ENCODE measurements at places on chromosomes 12 and 14.

GRCh38 chr12:54535474-54535873, 13.9 kb upstream of the PDE1B start:
- no peak for DNase-seq

- DNase-seq = no peak
These were observed 391.9 kb upstream of the ATP2B1 start for GRCh38 chr12:90100579-90100978.

DNA sequence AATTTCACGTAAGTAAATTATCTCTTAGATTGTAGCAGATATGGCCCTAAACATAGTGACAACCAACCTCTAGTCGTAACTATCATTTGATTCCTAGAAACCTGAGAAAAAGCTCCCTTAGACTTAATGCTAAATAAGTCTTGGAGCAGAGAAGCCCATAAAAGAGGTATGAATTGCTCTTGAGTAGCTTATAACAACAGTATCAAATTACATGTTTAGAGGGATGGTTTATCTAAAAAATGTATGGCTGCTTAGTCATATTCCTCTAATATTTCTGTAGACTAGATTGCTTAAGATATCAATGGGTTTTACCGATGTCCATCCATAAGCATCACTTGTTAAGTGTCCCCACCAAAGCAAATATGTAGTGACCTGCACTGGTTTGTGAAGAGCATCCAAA, 259.7 kb downstream of the NELL2 start:
- DNase-seq = no peak

DNA sequence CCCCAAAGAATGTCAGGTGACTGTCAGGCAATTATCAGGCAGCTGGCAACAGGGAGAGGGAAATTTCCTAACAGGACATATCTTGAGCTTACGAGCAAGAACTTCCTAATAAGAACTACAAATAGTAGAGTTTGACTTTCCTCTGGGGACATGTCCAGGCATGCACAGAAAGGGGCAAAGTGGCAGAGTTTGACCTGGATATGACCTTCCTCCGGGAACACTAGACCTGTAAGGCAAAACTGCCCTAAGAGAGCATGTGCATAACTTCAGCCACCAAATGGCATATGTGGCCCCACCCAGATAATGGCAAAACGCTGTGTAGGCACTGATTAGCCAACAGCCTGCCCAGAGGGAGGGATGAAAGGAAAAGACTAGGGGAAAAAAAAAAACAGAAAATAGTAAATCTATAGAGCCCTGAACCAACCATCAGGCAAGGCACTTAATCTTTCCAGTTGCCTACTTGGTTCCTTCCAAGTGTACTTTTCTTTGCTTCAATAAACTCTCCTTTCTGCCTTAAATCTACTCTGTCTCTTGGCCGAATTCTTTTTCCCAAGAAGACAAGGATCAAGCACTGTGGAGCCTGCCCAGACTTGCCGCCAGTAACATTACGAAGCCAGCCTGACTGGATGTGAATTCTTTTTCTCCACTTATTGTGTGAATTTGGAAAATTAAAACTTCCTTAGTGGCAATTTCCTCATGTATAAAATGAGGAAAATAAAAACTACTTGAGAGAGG, 164.1 kb downstream of the SPTSSA start:
- no peak for DNase-seq

GRCh38 chr14:56122301-56122700, 4.1 kb downstream of the PELI2 start:
- no peak for DNase-seq

DNA sequence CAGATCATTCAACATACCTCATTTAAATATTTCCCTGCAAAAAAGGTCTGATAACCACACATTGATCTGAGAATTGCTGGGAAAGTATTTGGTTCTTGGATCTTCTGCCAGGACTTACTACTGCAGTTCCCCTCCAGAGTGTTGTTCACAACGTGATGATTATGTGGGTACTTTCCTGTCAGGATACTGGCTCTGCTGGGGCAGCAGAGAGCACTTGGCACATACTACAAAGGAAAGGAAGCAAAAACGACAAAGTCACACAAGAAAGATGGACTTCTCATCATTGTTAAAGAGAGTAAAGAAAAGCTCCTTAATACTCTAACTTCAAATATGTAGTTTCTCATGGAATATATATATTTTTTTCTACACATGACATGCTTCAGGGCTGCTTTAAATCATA, 11.5 kb downstream of the GNS start:
- DNase-seq = no peak

- no peak for DNase-seq
These were observed 48.7 kb downstream of the SCARB1 start for GRCh38 chr12:124814741-124815613.

GRCh38 chr12:21384261-21384660, 11.6 kb downstream of the IAPP start:
- no peak for DNase-seq

GRCh38 chr12:51666696-51667095, 75.7 kb downstream of the SCN8A start:
- no peak for DNase-seq

- DNase-seq = peak; percentile 14
These were observed 43.3 kb downstream of the GALNT8 start for GRCh38 chr12:4763549-4763948.

GRCh38 chr12:110993434-110993833, 73.1 kb upstream of the MYL2 start:
- DNase-seq = no peak

GRCh38 chr14:74508292-74508731, 14.7 kb downstream of the ISCA2 start:
- no peak for DNase-seq

GRCh38 chr14:29857551-29857950, 70.1 kb downstream of the PRKD1 start:
- no peak for DNase-seq

DNA sequence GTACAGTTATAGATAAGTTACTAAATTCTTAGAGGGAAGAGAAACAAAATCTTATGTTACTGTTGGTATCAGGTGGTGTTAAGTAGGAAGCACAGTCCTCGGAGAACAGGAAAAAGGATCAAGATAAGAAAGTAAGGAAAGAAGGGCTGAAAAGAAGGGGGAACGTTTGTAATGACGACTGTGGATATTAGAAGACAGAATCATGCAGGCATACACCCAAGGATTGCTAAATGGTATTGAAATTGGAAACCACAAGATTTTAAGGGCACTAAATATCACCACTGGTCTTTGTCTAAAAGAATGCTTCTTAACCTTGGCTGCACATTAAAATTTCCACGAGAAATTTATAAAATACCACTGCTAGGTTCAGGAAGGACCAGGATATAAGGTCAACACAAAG, 34.1 kb upstream of the ERGIC2 start:
- no peak for DNase-seq

DNA sequence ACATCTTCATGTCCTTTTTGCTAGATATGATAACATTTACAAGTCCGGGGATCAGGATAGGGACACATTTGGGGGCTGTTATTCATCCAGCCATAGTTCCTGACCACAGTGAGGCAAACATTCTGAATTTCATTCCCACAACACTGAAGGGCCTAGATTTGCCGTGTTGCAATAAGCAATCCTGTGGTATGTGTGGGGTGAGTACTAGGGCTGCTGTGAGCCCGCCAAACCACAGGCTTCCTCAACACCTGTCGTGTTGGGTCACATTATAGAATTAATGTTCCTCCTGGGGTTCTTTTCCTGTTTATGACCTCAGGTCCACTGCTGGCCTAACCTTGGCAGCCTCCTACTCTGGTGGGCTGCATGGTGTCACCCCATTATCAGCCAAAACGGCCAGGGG, 119.2 kb downstream of the TBC1D30 start:
- DNase-seq = peak; percentile 1

GRCh38 chr12:49422114-49422513, 54.9 kb downstream of the SPATS2 start:
- DNase-seq = no peak

- DNase-seq = peak; percentile 22
These were observed 1.3 kb downstream of the ARID4A start for GRCh38 chr14:58299401-58300330.

- DNase-seq = no peak
These were observed 731.4 kb downstream of the GALC start for GRCh38 chr14:87261621-87262020.

GRCh38 chr12:43737646-43738045, 20.9 kb downstream of the PUS7L start:
- peak; percentile 78 for DNase-seq

DNA sequence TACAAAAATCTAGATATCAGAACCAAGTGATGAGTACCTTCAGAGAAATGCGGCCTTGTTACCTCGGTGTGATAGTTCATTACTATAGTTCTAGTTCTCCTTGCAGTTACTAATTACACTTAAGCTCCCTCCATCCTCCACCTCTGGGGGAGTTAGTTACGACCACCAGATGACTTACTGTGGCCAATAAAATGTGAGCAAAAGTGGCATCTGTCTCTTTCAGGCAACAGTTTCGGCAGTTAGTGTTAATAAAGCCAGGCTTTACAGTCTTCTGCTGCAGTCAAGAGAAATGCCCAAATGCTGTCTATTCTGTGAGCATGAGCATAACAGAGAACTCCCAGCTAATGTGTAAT, 6.0 kb downstream of the TXNDC16 start:
- DNase-seq = no peak

DNA sequence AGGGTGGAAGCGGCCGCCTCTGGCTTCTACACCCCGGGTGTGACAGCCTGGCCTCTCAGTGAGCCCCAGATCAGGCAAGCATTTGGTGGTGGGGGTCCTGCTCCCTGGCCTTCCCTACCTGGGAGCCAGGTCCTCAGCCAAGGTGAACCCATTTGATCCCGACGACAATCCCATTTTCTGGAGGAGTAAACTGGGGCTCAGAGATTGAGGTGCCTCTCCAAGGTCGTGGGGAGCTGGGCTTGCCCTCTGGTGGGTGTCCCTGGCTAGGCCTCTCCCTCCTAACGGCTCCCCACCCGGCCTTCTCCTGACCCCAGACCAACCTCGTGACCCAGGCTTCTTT, 2.7 kb upstream of the EXOC3L4 start:
- DNase-seq = no peak

DNA sequence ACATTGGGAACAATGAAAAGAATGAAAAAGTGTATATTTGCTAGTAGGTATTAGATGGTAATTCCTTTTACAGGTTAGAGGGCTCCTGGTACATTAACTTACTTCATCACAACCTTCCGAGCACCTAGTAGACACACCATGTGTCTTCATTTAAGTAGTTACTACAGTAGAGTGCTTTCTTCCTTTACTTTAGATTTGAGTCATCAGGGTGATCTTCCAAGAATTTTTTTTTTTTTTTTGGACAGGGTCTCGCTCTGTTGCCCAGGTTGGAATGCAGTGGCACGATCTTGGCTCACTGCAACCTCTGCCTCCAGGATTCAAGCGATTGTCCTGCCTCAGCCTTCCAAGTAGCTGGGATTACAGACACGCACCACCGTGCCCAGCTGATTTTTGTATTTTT, 79.7 kb upstream of the TRAF3 start:
- DNase-seq = no peak

GRCh38 chr12:97452230-97452629, 10.4 kb upstream of the RMST start:
- no peak for DNase-seq

GRCh38 chr12:8655421-8655820, 7.2 kb downstream of the MFAP5 start:
- no peak for DNase-seq

- no peak for DNase-seq
These were observed 27.7 kb downstream of the JKAMP start for GRCh38 chr14:59511916-59512575.

DNA sequence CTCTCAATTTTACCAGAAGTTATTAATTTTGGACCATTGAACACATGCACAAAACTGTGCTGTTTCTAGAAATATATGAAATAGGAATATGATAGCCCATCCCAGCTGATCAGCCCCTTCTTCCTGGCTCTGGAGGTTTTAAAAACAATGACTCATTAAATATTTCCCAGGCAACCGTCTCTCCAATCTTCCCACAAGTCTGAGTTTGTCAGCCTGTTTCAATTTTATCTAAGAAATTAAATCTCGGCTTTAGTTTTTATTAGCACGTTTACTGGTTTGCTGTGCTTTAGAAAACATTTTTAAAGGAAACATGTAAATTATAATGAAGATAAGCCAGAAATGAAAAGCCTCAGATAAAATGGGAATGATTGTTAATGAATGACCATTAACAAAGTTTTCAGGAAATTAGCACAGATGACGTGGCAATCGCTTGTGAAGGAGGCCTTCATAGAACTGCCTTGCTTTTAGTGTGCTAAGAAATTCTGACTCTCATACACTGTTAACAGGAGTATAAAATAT, 89.3 kb upstream of the RAP1B start:
- peak; percentile 78 for DNase-seq

DNA sequence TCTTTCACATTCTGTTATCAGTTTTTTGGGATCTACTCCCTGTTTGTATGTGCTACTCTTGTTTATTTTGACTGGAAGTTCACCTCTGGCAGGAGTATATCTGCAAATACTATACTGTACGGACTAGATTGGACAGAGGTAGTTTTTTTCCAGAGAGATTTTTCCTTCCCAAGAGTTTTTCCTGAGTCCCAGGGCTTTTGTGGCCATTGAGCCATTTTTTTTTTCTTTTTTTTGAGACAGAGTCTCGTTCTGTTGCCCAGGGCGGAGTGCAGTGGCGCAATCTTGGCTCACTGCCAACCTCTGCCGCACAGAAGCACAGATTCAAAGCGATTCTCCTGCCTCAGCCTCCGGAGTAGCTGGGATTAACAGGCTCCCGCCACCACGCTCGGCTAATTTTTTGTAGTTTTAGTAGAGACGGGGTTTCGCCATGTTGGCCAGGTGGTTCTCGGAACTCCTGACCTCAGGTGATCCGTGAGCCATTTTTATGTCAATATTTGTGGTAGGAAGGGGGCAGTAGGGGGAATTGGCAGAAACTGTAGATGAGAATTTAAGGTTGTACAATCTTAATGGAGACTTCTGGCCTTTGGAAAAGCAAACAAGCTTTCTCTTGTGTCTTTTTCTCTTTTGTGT, 19.4 kb downstream of the KTN1 start:
- no peak for DNase-seq

GRCh38 chr12:15801770-15802744, 12.9 kb upstream of the EPS8 start:
- DNase-seq = no peak

DNA sequence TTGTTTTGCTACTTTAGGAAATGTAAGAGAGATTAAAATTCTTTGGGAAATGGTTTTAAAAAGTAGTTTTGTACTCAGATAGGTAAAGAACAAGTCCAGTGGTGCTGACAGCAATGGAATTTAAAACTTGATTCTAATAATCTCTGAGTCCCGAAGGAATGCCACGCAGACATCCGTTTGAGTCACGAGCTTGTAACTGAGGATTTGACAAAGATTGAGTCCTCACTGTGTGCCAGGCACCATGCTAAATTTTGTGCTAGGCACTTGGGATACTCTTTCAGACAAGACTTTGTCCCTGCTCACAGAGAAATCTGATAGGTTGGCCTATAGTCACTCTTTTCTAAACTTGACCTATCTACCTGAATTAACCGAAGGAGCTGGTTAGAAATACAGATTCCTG, 12.7 kb downstream of the FLRT2 start:
- DNase-seq = no peak
